ENCODE measurements at places on chromosomes 2 and 18.

- DNase-seq = no peak
These were observed 243.9 kb downstream of the ATAD2B start for GRCh38 chr2:23683001-23683400.

GRCh38 chr2:19868224-19868623 lies 33.6 kb downstream of the TTC32 start:
- DNase-seq = no peak

DNA sequence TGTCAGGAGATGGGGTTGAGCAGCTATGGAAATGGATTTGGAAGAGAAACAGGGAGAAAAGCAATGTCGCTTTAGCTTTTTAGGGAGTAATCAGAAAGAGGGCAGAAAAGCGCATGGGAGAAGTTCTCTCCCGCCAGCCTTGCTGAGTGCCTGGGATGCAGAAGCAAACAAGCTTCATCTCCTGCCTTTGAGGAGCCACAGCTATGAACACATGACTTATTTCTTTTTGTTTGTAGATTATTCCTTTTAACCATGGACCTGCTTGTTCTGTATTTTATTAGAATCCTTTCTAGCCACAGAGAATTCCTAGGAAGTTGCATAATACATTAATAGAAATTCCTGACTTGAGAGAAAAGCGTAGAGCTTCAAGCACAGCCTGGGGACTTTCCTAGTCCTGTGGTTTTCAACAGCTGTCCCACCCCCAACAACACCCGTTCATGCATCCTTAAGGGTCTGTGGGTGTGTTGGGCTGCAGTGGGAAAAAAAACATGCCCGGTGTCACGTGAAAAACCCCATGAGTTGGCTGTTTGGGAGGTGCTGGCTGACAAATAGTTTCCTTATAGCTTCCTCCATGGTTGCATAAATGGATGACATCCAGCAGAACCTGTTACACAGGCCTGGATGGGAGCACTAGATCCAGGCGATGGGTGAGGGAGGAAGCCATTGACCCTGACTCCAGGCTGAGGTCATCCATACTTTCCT lies 14.9 kb downstream of the SLC9A4 start:
- DNase-seq = no peak

DNA sequence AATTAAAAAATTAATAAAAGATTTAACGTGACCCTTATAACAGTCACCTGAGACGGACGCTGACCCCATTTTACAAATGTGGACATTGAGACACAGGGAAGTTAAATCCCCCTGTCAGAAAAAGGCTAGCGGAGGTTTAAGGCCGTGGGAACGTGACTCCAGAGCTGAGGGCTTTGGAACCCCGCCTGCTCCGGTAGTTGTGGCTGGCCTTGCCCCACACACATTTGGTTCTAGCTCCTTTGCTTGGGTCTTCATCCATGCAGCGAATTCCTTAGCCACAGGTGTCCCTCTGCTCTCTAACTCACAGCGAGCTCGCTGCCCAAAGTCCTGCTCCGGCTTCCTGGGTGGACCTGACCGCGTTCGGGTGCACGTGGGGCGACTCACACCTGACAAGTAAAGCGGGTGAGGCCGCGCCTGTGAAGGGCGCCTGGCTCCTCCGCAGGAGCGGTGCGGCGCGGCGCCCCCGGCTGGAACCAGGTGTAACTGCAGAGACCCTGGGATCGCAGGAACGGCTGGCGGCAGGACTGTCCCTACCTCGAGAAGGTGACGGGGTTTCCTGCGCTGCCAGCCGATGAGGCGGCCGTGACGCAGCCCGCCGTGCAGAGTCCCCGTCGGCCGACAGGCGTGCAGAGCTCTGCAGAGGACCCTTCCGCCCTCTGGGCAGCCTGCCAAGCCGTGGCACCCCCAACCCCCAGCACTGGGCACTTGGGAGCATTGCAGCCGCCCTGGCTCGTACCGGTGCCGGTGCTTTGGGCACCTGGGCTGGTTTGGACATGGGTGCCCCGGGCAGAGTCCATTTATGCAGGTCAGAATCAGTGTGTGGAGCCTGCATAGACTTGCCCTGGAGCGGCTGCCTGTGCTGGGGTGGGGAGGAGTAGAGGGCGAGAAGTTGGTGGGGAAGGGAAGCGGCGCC lies 2.4 kb upstream of the PROC start:
- DNase-seq = no peak

- no peak for DNase-seq
These were observed 491.6 kb downstream of the RIT2 start for GRCh38 chr18:42623935-42624334.

GRCh38 chr2:172094294-172095145 lies 8.2 kb downstream of the DLX2 start:
- no peak for DNase-seq

DNA sequence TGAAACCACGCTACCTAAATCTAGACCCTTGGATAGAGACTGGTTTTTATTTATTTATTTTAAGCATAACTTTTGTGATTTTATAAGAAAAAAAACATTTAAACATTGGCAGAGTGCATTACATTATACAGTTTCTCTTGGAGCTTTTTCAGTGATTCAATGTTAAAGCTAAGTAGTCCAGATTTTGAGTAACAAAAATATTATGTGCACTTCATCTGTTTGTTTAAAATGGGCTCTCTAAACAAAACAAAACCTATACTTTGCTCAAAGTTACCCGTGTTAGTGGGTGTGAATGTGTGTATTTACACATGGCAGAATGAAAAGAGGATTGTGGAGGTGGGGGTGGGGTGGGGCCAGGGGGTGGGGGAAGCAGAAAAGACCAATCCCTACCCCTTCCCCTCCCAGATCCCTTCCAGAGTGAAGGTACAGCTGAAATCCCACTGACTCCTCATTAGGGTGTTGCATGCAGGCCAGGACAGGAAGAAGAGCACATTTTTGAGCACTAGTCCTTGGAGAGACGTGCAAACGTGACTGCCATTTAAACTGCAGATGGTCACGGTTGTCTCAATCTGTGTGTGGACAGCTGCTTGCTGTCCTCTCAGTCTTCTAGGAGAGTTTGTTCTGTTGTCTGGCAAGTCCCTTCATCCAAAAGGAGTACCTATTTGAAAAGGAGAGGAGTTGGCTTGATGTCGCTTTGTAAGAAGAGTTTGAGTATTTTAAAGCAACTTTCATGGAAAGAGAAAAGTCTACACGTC lies 303.0 kb downstream of the ICOS start:
- DNase-seq = no peak

- no peak for DNase-seq
These were observed 230.7 kb downstream of the AFF3 start for GRCh38 chr2:99911736-99912135.

DNA sequence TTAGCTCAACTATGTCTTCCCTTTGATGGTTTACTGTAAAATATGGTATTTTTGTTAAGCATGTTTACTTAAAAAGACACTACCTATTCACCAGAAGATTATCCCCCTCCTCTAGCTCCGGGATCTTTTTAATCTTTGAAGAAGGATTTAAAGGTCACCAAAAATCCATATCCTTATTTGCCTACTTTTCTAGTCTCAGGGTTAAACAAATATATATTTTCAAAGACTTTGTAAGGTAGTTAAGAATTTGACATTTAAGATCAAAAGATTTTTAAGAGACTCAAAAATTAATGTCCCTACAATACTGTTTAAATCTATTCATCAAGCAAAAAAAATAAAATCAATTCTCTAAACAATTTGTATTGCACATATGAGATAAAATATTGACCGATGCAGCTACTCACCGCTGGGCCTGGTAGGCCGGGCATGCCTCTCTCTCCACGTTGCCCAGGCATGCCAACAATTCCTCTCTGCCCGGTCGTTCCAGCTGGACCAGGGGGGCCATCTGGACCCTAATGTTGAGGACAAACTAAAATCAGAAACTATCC lies 76.1 kb downstream of the COL3A1 start:
- DNase-seq = no peak

GRCh38 chr2:18546567-18546966 lies 13.9 kb downstream of the RDH14 start:
- no peak for DNase-seq

DNA sequence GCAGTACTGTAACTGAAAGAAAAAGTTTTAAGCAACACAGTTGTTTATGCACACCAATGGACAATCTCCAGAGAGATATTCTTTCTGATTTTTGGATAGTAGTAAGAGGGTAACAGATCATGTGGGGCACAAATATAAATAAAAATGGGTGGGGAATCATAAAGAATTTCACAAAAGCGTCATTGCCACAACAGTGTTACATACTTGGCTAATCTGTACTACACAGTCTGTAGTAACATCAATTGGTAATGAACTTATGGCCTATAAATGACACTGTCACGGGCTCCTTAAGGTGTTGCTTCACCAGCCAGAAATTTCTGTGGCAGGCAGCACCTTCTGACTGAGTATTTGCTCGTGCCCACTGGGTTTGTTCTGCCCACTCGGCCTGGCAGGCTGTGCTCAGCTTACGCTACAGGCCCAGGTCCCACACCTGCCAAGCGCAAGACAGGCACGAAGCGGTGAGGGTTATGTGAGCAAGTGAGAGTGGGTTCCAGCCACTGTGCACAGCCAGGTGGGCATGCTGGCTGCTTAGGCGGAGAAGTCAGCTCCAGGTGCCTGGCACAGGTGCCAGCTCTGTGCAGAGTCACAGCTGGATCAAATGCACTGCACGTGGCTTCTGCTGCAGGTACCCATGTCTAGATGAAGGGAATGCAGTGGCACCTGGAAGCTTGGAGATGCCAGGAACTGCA lies 532.5 kb upstream of the SLC39A10 start:
- no peak for DNase-seq

DNA sequence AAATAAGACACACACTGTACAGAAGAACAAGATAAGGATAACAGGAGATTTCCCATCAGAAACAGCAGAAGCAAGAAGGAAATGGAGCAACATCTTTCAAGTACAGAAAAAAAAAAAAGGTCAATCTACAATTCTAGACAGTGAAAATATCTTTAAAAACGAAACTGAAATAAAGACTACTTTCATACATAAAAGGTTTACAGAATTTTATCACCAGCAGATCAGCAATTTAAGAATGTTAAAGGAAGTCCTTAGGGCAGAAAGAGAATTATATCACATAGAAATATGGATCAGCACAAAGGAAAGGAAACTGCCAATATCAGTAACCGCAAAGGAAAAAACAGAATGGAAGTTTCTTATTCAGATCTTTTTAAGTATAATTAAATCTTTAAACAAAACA lies 931.0 kb downstream of the EPHA4 start:
- DNase-seq = no peak

DNA sequence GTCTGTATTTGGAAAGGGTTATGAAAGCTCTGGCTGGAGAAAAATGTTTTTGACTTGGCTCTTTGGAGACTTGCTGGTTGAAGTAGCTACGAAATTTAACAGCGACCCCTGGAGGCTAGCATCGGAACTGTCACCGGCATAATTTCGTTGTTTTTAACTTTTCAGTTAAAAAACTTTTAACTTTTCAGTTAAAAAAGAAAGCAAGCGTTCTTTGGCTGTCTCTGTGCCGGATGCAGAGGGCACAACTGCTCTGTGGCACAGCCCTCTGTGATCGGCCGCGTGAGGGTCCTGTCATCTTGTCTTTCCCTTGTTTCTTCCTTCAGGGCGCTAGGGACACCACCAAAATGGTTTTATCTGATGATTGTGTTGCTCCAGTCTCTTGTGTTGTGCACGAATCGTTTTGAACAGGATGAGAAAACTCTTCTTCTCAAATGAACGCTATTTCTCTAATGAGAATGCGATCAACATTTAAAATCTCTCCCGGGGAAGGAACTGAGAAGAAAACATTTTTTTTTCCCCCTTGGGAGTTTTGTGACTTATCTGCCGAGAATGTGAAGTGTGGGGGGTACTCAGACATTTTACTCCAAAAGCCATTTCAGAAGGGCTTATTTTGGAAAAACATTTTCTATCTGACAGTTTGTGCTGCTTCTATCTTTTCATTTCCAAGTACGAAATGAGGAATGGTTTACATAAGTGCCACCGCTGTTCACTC lies 57.1 kb downstream of the ADCYAP1 start:
- DNase-seq = peak; percentile 15

GRCh38 chr2:128473175-128474035 lies 154.7 kb upstream of the HS6ST1 start:
- no peak for DNase-seq

GRCh38 chr2:67851956-67852824 lies 210.6 kb downstream of the C1D start:
- no peak for DNase-seq

GRCh38 chr2:85920810-85921545 lies 32.2 kb upstream of the ST3GAL5 start:
- no peak for DNase-seq

DNA sequence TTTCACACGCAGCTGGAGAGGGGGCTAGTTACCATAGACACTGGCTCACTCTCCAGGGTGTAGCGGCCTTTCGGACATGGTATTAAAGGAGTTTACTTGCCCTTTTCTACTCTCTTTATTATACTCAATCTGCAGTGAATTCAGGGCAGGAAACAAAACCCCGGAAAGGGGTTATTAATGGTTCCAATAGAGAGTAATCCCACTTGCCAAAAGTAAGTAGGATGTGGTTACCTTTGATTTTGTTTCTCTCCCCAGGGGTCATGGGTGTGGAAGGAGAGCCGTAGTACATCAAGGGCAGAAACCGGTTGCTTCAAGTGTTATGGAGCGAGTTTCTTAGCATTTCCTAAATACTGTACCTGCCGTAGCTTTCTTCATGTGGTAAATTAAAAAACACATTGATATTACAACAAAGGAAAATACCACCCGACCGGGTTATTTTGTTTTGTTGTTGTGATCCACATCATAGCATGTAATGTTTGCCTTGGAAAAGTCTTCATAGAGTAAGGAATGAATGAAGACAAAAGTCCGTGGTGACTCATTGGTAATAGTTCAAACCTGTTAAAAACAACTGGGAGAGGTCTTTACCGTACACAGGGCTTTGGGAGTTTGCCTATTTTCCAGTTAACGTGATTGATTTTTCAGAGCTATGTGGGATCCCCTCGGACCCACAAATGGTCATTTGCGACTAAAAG lies 71.5 kb downstream of the SLC4A3 start:
- no peak for DNase-seq

DNA sequence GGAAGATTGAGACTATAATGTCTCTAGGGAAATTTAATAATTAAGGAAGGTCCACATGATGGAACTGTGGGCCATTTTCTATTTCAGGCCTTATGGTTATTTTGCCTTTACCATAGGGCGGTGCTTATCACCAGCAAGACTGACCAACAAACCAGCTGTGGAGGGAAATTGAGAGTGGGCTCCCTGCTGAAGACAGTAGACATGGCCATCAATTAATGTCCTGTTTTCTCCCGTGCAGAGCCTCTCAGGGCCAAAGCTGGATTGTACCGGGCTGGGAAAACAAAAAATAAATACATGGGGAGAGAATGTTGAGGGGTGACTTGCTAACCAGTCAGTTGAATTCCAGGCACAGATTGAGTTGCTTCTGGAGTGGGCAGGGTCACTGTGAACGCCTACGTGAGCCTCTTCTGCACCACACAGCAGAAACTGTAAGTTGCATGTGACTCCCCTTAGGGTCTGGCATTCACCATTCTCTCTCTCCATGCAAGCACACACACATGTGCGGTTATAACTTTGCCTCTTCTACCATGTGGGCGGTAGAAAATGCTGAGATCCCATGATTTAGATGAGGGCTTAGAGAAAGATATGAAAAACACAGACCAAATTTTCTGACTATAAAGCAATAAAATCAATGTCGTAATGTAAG lies 128.5 kb downstream of the COPS8 start:
- no peak for DNase-seq

GRCh38 chr2:161662373-161662772 lies 38.2 kb downstream of the SLC4A10 start:
- no peak for DNase-seq
